Small intestine (tissue), 16 donors: ENCODE measurements at places on chromosomes 16 and 17.
A peak's percentile ranks its signal among the peaks of the same experiment; 100 is the strongest.

- no peak for DNase-seq
These were observed 2.8 kb upstream of the KDM6B start for GRCh38 chr17:7831233-7831632.

DNA sequence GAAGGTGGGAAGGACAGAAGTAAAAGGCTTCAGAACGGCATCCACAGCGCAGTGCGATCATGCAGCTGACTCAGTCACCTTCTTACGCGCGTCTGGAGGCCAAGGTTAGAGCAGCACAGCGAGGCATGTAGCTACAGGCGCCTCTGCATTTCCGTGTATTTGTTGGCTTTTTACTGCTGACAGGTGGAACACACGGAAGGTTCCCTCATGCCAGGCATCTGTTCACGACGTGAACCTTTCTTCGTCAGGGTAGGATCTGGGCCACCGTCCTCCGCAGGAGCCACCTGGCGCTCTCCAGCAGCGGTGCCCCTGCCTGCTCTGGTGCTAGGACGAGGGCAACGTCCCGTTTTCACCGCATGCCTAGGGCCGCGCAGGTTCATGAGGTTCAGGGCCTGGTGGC, 15.3 kb downstream of the TMEM204 start:
- no peak for DNase-seq

GRCh38 chr16:54434859-54435258, 148.3 kb upstream of the IRX3 start:
- no peak for DNase-seq

DNA sequence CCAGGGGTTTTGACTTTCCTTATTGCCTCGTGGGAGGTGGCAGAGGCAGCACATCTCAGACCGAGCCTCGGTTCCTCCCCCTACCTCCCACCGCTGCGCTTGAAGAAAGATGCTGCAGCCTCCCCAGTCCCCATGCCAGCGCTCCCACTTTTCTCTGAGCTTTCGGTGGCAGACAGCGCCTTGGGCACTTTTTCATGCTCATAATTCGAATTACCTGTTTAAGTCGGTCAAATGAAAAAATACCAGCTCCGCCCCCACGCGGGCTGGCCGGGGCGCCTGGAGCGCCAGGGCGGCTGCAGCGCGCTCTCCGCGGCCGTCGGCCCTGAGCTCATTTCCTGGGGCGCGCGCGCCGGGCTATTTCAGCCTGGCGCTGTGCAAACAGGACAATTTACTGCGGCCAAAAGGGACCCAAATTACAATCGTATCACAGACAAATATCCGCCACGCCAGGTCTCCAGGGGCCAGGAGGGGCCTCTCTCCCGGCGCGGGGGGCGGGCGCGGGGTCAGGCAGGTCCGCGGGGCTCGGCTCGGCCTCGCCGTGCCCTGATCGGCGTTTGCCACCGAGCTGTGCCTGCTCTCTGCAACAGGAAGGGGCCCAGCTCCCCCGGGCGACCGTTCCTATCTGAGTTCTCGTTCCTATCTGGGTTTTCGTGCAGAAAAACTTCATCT, 45.0 kb downstream of the SOST start:
- DNase-seq = no peak

DNA sequence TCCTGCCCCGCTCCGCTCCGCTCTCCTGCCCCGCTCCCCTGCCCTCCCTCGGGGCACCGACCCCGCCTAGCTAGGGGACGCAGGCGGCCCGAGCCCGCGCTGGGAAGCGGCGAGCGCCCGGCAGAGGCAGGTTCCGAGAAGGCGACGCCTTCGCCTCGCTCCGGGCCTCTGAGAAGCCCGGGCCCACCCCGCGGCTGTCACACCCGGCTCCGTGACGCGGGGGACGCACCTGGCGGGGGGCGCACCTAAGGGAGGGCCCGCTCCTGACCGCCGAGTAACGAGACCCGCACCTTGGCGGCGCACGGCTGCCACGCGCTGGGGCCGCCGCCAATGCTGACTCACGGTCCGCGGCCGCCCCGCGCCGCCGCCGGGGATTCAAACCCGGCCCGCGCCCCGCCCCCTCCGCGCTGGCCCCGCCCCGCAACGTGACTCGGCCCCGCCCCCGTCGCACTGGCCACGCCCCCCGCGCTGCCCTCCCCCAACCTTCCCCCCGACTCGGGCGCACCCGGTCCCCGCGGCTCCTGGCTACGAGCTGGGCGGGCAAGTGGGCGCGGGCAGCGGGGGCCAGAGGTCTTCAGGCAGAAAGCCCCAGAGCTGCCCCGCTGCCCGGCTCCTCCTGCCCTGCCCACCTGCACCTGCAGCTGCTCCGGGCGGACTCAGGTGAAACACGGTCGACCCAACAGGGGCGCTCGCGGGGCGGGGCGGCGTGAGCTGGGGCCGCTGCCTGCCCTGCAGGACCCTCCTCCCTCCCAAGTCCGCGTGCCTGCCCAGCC, 27.8 kb downstream of the GNPTG start:
- DNase-seq = peak; percentile 56

DNA sequence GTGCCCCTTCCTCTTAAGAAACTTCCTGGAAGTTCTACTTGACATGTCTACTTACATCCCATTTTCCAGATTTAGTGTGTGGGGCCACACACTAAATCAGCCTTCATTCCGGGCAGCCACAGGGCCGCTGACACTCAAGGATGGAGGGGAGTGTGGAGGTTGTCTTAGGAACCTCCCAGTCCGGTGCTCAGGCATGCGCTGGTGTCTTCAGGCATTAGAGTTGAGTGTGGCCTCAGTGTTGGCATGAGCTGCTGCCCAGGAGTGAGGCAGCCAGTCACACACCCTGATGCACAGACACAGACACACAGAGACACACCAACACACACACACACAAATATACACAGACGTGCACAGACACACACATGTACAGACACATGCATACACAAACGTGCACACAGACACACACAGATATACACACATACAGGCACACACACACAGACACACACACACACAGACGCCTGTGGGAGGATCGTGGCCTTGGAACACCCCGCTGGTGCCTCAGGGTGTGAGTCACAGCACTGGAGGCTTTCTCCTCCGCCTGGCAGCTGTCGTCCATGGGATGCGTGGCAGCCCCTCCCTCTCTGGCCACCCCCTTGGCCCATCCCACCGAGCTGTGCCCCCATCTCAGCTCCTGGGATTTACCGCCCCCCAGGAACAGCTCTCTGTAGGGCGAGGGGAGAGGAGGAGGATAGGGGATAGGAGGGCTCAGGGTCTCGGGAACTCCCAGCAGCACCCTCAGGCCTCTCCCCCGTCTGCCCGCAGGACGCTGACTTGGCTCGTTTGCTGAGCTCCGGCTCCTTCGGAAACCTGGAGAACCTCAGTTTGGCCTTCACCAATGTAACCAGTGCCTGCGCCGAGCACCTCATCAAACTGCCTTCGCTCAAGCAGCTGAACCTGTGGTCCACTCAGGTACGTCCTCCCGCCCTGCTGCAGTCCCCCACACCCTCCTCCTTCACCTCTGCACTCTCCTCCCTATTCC, 75.6 kb upstream of the PLCG2 start:
- DNase-seq = no peak

GRCh38 chr17:320139-320538, 32.5 kb downstream of the RPH3AL start:
- no peak for DNase-seq

- DNase-seq = no peak
These were observed 6.3 kb downstream of the CDH5 start for GRCh38 chr16:66372898-66373155.

- DNase-seq = no peak
These were observed 131.8 kb downstream of the IRX5 start for GRCh38 chr16:55062442-55062841.

GRCh38 chr16:12474806-12475410, 328.8 kb downstream of the CPPED1 start:
- no peak for DNase-seq

GRCh38 chr17:76710863-76711611, at the start of gene MXRA7:
MXRA7 (minus strand) TSS chr17:76710965; CDS start chr17:76710946, 19 bp downstream.
- DNase-seq = peak; percentile 77
